ENCODE measurements at places on chromosomes 11 and 22. TPM values are rescaled to one million over a fixed set of nuclear protein-coding genes. Genes with fewer than 3 reads are reported as not detected.

- DNase-seq = no peak
Observed at GRCh38 chr11:72721276-72721675, 30.9 kb downstream of the ARAP1 start.

Gene ABCG4
- 0.35 TPM for total RNA-seq

Gene IL17REL
- total RNA-seq = 0.04 TPM

Gene DDIAS
- total RNA-seq = 10.8 TPM

Gene GUCY1A2
- total RNA-seq = 0.14 TPM

- DNase-seq = no peak
Observed at GRCh38 chr11:65069217-65069616, 10.9 kb upstream of the NAALADL1 start.

Gene CDPF1
- 10.6 TPM for total RNA-seq

Gene KRTAP5-9
- total RNA-seq = not detected
